T-helper 22 cell (primary cell): ENCODE measurements at places on chromosomes 1 and 21.

DNA sequence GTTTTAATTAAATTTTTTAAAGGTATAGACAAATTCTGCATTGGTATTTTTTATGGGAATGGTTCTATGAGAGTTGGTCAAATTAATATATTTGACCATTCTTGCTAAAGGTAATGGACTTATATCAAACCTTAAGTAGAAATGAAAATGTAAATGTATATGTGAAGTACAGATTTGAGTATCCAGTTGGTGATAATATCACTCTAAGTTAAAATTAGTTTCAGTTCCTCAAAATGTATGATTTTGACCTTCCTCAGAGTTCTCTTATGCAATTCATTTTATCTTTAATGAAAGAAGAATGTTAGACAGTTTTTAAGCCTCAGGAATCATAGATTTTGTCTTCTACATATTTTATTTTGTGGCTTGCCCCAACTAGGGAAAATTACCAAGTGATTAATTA, 1291.5 kb upstream of the B3GALT2 start:
- DNase-seq, result no peak

GRCh38 chr1:225426395-225427234, 1.2 kb downstream of the LBR start:
- DNase-seq, result no peak

GRCh38 chr1:36656838-36657237, 174.1 kb upstream of the CSF3R start:
- DNase-seq, result no peak

DNA sequence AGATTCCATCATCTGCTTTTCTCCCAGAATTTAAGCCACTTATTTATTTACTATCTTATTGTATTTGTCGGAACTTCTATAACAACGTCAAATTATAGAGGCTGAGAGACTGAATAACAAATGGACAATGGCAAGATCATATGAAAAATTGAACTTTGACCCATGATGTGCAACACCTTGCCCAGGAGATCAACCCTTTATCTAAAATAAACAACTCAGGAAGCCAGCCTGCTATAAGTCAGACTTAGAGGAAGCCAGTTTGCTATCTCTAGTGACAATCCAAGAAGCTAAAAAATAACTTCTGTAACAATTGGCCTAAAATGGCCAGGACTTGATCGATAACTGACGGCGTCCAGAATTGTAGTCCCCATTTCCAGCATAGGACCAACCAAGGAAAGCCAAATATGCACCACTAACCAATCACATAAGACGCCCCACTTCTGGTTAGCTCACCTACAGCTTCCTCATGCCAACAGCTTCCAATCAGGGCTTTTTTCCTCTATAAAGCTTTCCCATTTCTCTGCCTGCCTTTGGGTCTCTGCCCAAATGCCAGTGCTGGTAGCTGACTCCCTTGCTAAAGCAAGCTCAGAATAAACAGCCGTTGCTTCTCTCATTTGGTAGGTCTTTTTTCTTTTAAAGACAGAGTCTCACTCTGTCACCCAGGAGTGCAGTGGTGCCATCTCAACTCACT, 28.5 kb downstream of the ANP32E start:
- DNase-seq, result no peak

DNA sequence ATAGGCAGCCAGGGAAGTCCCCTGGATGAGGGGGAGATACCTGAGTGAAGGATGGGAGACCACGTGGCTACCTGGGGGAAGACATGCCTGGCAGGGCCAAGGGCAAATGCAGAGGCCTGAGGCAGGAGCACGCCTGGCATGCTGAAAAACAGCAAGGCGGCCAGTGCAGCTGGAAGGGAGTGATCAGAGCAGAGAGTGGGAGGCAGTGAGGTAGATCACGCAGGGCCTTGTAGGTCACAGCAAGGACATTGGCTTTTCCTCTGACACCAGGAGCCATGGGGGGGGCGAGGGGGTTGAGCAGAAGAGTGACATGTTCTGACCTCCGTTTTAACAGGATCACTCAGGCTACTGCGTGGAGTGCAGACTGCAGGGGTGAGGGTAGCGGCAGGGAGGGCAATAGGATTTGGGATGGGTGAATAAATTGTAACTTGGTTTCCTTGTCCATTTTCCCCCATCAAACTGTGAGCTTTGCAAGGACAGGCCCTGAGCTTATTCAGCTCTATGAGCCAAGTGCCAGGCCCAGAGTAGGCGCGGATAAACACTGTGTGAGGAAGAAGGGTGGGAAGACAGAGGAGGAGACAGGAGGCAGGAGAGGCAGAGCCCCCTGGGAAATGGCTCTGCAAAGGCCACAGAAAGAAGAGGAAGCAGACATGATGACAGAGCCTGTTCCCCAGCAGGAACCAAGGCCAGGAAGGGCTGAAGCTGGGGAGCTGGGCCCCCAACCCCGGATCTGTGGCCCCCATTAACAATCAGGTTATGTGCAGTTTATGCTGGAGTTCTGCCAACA, 16.6 kb downstream of the IFI6 start:
- DNase-seq, result no peak

- no peak for DNase-seq
Observed at GRCh38 chr1:16091296-16091695, 17.8 kb upstream of the FAM131C start.

DNA sequence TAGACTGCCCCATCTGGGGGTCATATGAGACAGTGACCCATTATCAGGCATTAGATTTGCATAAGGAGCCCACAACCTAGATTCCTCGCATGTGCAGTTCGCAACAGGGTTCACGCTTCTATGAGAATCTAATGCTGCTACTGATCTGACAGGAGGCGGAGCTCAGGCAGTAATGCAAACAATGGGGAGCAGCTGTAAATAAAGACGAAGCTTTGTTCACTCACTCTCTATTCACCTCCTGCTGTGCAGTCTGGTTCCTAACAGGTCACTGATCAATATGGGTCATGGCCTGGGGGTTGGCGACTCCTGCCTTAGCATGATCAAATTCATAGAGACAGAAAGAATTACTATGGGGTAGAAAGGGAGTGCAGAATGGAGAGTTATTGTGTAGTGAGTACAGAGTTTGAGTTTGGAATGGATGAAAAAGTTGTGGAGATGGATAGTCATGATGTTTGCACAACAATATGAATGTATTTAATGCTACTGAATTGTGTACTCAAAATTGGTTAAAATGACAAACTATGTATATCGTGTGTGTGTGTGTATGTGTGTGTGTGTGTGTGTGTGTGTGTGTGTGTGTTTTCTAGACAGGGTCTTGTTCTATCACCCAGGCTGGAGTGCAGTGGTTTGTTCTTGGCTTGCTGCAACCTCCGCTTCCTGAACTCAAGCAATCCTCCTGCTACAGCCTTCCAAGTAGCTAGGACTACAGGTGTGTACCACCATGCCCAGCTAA, 42.2 kb downstream of the BTF3L4 start:
- no peak for DNase-seq

DNA sequence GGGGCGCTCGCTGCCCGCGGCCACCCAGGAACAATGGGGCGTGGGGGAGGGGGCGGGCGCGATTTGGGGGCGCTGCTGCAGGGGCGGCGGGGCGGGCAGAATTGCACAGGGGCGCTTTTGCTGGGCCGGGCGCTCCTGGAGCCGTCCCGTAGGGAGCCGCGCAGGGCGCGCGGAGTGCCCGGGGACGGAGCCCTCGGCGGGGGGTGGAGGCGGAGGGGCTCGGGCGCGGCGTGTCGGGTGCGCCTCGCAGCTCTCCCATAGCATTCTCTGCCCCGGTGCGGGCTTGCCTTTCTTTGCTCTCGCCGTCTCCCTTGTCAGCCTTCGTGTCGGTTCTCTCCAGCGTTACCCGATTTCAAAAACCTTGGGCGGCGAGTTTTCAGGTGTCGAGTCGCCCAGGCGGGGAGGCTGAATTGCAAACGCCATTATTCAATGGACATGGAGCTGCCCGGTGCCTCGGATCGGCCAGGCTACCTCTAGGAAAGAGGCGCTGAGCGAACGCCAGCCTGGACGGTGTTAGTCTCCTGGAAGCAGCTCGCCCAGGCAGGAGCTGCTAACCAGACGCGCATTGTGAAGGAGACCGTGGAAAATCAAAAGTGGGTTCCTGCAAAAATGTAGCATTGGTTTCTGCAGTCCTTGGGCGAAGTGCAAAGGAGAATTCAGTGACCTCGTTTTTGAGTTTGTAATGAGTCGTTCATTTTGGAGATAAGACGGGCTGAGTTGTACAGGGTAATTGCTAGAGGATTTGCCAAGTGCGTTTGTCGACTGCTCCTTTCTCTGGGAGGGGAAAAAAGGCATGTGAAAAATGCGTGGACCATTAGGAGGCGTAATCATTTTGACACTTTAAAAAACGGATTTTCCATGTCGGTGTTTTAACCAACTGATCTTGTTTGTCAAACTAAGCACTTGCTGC, 626 bp downstream of the CXADR start:
- no peak for DNase-seq

- no peak for DNase-seq
Observed at GRCh38 chr1:15065291-15065690, 88.3 kb upstream of the TMEM51 start.

DNA sequence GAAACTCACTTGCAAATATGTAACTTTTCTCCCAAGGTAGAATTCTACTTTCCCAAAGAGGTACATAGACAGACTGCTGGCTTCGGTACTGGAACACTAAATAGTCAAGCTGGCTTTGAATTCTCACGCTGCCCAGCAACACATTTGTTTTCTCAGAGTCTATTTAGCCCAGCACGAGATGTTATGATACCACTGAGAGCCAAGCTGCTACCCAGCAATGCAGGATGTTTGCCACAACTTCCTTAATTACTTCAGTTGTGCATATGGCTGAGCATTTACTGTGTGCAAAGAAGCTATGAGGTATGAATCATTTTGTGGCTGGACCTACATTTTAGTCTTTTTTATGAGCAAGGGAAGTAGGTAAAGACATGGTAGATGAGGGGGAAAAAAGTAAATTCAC, 793.2 kb downstream of the PLA2G4A start:
- no peak for DNase-seq

DNA sequence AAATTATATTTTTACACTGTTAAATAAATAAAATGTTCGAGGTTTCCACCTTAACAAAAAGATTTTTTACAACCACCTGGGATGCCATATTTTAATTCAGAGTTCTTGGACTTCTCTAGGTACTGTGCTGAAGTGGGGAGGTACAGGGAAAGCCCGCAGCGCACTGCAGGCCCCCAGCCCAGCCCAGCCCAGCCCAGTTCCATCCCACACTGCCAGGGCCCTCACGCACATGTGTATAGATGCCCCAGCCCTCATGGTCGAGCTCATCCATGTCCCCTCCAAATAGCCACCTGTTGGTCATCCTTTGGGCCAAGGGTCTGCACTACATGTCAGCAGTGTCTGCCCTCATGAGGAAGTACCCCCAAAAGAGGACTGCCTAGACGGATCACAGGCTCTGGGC, 11.7 kb upstream of the MYOM3 start:
- DNase-seq, result no peak

- DNase-seq, result no peak
Observed at GRCh38 chr1:18950401-18951026, 6.0 kb downstream of the IFFO2 start.

- DNase-seq, result no peak
Observed at GRCh38 chr1:44072821-44073220, 41.6 kb upstream of the SLC6A9 start.

DNA sequence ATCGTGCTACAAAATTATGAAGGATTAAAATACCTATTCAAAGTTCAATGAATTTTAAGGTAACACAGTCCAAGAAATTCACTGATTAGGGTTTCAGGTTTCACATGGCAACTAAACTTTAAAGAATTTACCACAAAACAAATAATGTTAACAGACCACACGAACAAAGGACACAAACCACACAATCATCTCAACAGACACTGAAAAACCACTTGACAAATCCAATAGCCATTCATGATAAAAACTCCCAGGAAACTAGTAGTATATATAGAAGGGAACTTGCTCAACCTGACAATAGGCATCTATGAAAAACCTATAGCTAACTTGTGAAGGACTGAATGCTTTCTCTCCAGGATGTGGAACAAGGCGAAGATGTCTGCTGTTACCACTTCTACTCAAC, 21.1 kb upstream of the SH2D5 start:
- no peak for DNase-seq

DNA sequence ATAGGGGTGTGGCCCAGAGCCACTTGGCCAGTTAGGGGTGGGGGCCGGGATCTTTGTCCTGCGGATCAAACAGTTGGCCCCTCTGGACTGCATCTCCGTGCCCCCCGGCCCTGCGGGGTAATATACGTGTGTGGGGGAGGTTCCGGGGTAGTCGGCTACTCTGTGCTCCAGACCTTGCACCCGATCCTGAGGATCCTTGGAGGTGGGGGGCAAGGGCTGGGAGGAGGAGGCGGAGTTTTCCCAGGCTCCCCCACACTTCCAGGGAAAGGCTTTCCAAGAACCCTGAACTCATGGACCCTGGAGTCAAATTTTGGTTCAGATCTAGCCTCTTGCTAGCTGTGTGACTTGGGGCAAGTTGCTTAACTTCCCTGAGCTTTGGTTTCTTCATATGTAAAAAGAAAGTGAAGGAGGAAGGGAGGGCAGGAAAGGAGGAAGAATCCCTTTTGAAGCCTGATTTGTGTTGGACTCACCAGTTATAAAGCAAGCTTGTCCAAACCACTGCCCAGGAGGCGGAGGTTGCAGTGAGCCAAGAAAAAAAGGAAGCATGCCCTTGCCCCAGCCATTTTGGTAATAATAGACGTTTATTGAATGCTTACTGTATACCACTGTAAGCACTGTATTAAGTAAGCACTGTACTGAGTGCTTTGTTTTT, 686 bp downstream of the MIIP start:
- DNase-seq, result no peak

DNA sequence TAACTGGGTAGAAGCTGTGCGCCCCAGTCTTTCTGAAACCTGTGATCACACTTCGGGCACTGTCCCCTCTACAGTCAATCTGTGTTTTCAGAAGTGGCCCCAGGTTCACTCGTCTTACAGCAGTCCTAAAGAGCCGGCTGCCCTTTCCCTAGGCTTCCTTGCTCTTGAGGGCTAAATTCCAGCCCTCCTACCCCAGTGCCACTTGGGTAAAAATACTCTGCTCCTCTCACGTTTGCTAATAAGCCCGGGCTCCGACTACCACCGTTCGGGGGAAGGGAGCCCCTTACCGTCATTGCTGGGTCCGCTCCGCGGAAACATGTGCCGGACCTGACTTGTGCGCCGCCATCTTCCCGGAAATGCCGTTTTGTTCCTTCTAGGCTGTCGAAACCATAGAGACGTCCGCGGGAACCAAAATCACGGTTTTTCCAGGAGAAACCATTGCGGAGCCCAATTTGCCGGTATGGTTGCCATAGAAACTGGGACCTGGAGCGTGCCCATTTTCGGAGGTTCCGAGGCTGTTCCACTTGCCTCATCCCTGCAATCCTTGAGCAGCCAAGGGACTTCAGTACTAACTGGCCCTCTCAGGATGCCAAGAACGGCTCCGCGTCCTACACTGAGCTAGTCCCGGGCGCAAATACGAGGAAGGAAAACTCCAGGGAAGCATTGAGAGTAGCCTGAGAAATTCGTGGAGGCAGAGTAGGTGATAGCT, at the start of gene GPATCH4:
GPATCH4 (minus strand) TSS at position 358 of the 709 bp plus-strand sequence.
- peak; percentile 62 for DNase-seq

GRCh38 chr1:21750841-21751240, 32.1 kb downstream of the USP48 start:
- DNase-seq, result no peak
